DND-41 (cell line): ENCODE measurements at places on chromosomes 3 and 15.
A peak's percentile ranks its signal among the peaks of the same experiment; 100 is the strongest.

DNA sequence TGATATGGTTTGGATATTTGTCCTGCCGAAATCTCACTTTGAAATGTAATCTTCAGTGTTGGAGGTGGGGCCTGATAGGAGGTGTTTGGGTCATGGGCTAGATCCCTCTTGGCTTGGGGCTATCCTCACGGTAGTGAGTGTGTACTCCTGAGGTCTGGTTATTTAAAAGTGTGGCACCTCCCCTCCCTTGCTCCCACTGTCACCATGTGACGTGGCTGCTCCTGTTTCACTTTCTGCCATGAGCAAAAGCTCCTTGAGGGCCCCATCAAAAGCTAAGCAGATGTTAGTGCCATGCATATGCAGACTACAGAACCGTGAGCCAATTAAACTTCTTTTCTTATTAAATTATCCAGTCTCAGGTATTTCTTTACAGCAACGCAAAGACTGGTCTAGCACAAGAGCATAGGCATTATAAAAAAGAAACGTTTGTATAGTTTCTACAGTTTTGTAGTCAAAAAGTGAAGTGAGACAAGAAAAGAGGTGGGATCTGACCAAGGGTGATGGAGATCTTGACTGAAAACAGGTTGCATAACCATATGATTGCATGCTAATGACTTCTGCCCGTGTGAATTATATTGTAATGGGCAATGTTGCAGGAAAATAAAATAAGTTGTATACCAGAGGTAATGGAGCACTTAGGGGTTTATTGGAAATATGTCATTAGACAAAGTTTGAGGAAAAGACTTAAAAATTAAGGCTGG lies 28.5 kb upstream of the CLASP2 start:
- no peak for DNase-seq

GRCh38 chr15:42010434-42010833 lies 10.4 kb downstream of the PLA2G4E start:
- DNase-seq, result no peak

GRCh38 chr3:104523136-104523535 lies 843.6 kb upstream of the ALCAM start:
- DNase-seq, result no peak

GRCh38 chr15:29596266-29596665 lies 226.0 kb downstream of the TJP1 start:
- DNase-seq, result no peak

GRCh38 chr3:59374818-59375211 lies 325.0 kb upstream of the CFAP20DC start:
- no peak for DNase-seq

- no peak for DNase-seq
Measured at GRCh38 chr3:42081838-42082473, 9.2 kb upstream of the TRAK1 start.

- DNase-seq, result no peak
Measured at GRCh38 chr3:157816296-157816695, 289.9 kb downstream of the SHOX2 start.

DNA sequence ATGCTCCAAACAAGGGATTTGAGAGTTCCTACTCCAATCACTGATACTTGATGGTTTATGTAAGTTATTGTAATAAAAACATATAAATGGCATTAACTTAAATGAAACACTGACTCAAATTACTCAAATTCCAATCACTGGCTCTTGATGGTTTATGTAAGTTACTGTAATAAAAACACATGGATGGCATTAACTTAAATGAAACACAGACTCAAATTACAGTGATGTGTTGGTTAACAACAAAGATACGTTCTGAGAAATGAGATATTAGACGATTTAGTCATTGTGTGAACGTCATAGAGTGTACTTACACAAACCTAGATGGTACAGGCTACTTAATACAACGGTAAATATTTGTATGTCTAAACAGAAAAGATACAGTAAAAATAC lies 6.6 kb downstream of the MOBP start:
- DNase-seq, result no peak

DNA sequence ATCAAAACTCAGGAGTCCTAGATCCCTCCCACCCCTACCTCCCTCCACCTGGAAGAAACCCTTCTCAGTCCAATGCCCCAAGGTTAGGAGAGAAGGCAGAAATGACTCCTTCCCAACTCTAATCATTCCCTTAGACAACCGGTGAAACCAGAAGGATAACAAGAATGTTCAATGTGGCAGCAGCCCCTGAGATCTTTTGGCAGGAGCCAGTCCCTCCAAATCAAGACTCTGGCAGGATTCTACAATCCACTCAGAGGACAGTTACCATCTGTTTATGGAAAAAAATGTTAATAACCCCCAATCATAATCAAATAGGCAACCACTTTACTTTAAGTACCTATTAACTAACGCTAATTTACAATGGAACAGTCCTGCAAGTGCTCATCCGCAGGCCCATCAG lies 136.5 kb downstream of the NTRK3 start:
- no peak for DNase-seq

DNA sequence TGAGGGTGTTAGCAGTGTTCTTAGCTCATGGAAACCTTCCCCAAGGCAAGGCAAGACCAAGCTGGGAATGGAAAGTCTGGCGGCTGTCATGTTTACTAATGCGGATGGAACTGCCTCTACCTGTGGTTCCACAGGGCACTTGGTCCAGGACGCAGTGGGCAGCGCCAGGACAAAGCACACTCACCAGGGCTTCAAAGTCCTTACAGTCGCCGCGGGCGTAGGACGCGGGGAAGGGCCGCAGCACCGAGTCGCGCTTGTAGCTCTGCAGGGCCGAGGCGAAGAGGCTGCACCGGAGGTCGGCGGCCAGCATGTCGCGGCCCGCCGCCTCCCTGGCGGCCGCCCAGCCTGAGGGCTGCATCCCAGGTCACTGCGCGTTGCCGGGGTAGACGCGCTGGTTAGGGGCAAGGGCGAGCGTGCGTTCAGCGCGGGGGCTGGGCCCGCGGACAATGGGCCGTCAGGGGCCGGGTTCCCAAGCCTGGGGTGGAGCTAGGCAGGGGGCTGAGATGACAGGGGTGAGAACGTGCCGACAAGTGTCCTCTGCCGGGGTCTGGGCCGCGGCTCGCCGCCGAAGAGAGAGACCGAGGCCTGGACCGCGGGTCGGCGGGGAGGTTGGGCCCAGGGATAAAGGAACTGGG lies 497 bp downstream of the PARP16 start:
- peak; percentile 22 for DNase-seq

DNA sequence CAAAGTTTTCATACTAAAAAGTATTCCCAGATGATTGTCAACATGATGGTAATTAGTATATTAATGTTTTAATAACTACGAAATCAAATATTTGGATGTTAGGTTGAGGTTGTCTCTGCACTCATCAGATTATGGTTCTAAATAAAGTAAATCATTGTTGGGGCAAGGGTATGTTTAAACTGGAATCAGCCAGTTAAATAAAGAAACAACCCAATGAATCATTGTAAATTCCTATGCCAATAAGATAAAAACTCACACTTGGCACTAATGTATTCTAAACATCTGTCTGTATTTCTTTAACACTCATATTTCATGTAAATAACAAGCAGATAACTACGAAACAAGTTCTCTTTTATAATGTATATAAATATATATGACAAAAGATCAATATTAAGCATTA lies 92.7 kb downstream of the PEAK1 start:
- DNase-seq, result no peak

DNA sequence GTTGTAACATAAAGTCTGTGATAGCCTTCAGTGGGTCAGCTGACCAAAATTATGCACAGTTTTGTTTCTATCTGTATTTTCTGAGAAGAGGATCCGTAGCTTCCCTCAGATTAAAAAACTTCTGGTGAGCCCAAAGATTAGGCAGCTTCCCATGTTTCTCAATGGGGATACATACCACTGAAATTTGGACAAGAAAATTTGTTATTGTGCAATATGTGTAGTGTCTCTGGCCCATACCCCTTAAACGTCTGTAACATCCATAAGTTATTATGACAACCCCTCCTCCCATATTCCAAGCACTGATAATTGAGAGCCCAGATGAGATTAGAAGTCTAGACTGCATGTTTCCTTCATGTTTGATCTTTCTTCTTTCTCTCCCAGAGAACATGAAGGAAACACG lies 1.9 kb upstream of the MITF start:
- no peak for DNase-seq

DNA sequence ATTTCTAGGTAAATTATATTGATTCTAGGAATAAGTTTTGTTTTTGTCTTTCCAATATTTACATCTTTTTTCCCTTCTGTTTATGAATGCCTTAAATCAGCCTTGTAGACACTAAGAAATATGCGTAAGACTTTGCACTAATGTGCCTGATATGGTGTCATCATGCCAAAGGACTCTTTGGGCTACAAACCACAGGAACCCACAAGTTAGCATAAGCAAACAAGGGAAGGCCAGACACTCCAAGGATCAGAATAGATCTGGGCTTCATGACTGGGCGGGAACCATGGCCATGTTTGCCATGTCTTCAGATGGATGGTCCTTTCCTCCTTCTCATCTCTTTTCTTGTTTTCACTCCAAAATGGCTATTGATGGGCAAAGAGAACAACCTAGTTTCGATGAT lies 242.2 kb upstream of the CHRNA7 start:
- DNase-seq, result no peak

DNA sequence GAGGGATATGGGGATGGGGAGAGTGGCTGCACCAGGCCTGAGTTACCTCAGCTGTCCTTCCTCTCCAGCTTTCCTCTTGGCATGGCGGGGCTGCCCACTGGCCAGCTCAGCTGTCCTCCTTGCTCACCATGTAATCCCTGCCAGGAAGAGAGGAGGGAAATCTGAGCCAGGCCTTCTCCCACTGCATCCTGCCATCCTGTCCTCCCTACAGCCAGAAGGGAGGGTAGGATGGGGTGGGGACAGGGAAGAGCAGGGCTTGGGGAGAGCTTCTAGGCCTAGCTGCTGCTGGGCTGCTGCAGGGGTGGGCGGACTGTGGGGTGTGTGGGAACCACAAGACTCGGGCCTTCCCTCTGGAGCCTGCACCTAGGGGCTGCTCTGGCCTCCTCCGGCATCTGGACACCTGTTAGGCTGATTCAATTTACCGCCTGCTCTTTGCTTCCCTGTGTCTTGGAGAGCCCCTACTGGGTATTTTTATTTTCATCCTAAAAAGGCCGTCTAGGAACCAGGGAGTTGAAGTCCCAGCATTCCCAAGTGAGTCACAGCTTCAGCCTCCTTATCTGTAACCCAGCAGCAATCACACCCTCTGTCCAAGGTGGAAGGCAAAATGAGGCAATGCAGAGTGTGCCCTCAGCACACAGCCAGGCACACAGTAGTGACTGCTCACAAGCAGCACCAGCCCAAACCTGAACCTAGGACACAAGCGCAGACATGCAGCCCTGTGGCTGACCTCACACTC lies 13.1 kb upstream of the KY start:
- no peak for DNase-seq

GRCh38 chr15:71390096-71390495 lies 274.8 kb downstream of the THSD4 start:
- DNase-seq, result no peak

- DNase-seq, result no peak
Measured at GRCh38 chr15:74243431-74243830, 7.3 kb downstream of the CCDC33 start.

DNA sequence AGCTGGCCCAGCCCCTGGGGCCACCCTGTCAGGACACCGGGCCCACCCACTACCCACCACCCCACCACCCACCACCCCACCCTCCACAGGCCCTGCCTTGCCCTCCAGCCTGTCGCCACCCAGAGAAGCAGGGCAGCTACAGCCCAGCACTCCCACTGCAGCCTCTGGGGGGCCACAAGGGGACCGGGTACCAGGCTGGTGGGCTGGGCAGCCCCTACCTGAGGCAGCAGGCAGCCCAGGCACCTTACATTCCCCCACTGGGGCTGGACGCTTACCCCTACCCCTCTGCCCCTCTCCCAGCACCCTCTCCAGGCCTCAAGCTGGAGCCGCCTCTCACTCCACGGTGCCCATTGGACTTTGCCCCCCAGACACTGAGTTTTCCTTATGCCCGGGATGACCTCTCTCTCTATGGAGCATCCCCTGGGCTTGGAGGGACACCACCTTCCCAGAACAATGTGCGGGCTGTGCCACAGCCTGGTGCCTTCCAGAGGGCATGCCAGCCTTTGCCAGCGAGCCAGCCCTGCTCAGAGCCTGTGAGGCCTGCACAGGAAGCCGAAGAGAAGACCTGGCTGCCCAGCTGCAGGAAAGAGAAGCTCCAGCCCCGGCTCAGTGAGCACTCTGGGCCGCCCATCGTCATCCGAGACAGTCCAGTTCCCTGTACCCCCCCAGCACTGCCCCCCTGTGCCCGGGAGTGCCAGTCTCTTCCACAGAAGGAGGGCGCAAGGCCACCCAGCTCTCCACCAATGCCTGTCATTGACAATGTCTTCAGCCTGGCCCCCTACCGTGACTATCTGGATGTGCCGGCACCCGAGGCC lies 5.3 kb downstream of the C15orf39 start:
- DNase-seq, result no peak

DNA sequence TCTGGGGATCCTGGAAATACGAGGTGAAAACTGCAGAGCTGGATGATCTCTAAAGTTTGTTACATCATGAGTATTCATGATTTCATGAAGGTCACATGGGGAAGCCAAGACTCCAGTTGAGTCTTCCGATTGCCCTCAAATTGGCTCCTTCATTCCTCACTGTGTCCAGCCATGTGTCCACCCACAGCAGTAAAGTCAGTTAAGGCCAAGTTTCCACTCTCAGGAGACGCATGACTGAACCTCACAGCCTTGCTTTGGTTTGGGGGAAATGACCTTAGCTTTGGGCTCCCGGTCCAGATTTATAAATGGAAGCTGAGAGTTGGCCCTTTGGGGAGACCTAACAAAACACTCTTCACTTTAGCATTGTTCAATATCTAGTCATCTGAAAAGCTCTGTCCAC lies 289.7 kb upstream of the MCTP2 start:
- DNase-seq, result no peak

GRCh38 chr15:89051875-89052274 lies 36.4 kb upstream of the ABHD2 start:
- no peak for DNase-seq

GRCh38 chr15:84789762-84790161 lies 27.4 kb upstream of the ALPK3 start:
- no peak for DNase-seq

- no peak for DNase-seq
Measured at GRCh38 chr15:89143503-89144162, 55.4 kb downstream of the ABHD2 start.

- no peak for DNase-seq
Measured at GRCh38 chr3:29240887-29241286, 40.0 kb upstream of the RBMS3 start.

DNA sequence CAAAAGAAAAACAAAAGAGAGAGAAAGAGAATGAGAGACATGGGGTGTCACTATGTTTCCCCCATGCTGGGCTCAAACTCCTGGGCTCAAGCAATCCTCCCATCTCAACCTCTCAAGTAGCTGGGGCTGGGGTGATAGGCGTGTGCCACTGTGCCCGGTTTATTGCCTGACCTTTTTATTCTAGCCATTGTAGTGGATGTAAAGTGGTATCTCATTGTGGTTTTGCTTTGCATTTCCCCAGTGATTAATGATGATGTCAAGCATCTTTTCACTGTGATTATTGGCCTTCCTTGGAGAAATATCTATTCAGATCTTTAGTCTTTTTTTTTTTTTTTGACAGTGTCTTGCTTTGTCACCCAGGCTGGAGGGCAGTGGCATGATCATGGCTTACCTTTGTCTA lies 37.7 kb upstream of the GK5 start:
- no peak for DNase-seq
